NCI-H1092 (cell line): ENCODE measurements at places on chromosomes 11 and 22.

- peak; percentile 92 for DNase-seq
Measured at GRCh38 chr22:31083377-31083768, 2.3 kb downstream of the SMTN start.

DNA sequence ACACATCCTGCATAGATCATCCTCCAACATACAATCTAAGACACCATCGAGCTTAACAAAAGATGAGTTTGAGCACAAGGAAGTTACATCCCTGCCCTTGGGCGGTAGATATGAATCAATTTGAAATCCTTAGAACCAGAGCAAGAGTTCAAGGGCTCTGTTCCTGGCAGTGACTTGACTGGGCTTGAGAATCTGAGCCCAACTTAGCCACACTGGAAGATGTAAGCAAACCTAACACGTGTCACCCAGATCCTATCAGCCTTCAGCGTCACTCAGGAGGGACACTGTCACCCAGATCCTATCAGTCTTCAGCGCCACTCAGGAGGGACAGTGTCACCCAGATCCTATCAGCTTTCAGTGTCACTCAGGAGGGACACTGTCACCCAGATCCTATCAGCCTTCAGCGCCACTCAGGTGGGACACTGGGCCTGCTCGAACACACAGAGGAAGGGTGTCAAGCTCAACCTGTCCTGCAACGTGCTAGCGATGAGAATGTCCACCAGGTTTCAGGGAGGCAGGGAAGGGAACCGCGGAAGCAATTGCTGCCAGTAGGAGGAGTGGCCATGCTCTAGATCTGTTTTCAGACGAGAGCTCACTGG lies 32.8 kb upstream of the CTSD start:
- no peak for DNase-seq

DNA sequence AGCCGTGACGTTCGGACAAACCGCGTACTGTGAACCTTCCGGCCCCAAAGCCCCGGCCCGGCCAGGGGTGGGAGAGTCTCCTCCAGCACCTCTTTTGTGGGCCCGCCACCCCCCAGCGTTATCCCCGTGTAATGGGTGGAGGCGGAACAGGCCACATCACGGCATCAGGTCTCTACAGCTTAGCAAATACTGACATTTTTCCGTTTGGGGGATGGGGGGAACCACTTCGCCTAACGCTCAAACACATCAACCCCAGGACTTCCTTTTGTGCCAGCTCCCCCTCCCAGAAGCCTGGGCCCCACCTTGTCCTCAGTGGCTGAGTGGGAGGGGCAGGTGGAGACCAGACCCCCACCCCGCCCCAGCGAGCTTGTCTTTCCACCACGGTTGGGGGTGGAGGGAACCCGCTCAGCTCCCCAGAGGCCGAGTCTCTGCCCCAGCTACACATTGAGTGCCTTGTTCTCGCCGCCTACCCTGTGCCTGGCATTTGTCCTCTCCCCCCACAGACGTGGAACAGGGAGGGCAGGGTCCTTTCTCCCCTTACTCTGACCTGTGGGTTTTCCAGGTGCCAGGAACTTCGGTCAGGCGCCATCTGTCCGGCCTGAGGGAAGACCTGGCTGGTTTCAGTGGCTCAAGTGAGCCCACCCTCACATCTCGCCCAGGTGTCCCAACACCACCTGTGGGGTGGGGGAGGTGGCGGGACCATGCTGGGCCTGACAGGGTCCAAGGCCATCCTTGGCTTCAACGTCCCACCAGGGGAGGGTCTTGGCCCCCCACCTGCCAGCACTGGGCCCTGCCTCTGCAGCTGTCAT lies 29.6 kb downstream of the SBF1 start:
- DNase-seq = no peak

GRCh38 chr22:24758164-24758799 lies 16.2 kb downstream of the PIWIL3 start:
- peak; percentile 9 for DNase-seq

- DNase-seq = no peak
Measured at GRCh38 chr11:126870021-126870420, 130.5 kb downstream of the KIRREL3 start.

GRCh38 chr22:43706151-43706550 lies 106.0 kb downstream of the EFCAB6 start:
- no peak for DNase-seq

DNA sequence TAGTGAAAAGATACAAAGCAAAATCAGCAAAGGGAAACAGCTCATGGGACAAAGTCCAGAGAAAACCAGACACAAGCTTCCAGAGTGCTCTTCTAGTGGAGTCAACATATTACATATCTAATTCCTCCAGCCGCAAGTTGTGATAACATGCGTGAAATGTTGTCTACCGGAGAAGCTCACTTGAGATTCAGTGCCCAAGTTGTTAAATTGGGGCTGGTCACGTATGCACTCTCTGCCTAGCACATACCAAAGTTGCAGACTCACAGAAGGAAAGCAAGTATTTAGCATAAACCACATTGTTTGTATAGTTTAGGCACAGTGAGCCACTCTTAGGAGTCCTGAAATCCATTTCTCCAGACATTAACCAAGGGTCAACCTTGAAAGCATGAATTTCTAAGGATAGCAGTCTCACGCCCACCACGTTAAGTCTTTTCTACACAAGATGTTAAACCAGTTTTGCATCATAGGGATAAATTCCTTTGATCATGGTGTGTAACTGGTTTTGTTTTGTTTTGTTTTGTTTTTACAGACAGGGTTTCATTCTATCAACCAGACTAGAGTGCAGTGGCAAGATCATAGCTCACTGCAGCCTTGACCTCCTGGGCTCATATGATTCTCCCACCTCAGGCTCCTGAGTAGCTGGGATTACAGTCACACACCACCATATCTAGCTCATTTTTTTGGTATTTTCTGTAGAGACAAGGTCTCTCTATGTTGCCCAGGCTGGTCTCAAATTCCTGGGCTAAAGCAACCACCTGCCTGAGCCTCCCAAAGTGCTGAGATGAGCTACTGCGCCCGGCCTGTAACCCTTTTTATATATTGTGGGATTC lies 39.5 kb upstream of the EP300 start:
- DNase-seq = no peak

DNA sequence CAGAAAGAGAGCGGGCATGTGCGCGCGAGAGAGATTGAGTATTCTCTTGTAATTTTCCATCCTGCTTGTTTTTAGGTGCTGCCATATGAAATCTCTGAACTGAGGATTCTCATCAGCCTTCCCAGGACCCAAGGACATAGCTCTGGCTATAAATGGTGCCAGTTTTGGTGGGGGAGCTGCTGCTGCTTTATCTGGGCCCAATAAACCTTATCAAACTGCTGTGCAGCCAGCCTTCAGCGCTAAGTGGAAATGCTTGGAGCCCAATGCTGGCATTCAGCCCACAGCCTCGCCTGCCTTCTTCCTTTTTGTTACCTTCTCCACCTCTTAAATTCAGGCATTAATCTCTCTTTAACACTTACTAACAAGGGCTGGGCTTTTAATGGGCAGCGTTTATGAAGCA lies 2.4 kb upstream of the ZBTB16 start:
- no peak for DNase-seq

- DNase-seq = no peak
Measured at GRCh38 chr11:1784761-1785650, 21.3 kb upstream of the CTSD start.

- no peak for DNase-seq
Measured at GRCh38 chr22:35377735-35378134, 3.2 kb upstream of the HMOX1 start.

DNA sequence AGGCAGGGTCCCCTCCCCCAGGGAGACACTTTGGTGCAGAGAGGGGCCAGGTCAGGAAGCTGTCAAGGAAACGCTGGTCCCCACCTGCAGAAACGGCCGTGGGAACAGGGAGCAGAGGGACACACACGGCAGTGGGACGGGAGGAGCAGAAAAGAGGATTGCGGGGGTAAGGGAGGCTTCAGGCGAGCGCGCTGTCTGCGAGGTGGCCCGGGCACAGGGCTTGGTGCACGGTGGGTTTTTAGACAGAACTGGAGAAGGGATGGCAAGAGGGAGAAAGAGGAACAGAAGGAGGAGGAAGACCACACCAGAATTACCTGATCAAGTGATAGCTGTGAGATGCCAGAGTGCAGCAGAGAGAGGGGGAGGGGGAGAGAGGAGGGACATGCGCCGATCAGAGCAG lies 6.0 kb upstream of the KLHL35 start:
- DNase-seq = no peak

- no peak for DNase-seq
Measured at GRCh38 chr11:107598225-107599139, 7.5 kb downstream of the ELMOD1 start.

GRCh38 chr11:65563601-65564000 lies 5.4 kb upstream of the LTBP3 start:
- DNase-seq = no peak

DNA sequence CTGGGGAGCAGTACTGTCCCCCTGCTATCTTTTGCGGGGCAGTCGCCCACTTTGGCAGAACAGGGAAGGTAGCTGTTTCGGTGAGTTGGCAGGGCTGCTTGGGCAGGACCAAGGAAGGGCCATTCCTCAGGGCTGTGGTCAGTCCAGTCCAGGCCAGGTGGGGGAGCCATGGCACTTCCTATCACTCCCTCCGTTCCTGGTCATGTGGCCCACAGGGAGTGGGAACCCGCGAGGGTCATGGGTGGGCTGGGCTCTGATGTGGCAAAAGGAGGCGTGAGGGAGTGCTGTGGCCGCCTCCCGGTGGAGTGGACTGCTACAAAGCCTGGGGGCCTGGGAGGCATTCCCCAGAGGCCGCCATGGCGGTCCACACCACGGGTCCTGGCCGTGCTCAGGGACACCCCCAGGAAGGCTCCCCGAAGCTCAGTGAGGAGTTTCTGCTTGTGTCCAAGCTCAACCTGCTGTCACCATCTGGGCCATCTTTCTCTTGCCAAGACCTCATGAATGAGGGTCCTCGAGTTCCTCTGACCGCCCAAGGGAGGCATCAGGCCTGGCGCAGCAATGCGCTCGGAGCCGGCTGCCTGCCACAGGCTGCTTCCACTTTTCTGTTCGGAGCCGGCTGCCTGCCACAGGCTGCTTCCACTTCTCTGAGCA lies 11.9 kb downstream of the CHID1 start:
- no peak for DNase-seq

DNA sequence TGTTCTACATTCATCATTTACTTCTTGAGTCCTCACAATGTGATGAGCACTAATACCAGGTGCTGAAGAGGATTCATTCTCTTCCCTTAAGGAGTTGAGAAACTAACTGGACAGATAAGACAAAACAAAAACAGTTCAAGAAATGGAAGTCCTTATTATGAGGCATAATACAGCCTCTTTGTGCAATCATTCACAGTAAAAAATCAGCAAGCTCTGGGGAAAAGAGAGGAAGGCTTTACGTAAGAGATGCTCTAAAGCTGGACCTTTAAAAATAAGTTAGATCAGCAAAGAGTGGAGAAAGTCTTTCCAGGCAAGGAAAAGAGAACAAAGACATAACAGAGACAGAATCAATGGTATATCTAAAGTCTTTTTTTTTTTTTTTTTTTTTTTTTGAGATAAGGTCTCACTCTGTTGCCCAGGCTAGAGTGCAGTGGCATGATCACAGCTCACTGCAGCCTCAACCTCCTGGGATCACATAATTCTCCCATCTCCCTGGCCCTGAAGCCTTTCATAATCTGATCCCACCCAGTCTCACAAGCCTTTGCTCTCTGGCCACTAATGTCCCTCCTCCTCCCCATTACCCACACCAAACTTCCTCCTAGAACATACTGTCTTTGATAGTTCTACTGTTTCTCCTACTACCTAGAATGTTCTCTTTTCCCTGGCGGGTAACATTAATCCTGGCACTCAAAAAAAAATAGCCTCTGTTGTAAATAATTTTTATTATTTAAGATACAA lies 40.9 kb downstream of the MRTFA start:
- DNase-seq = no peak

DNA sequence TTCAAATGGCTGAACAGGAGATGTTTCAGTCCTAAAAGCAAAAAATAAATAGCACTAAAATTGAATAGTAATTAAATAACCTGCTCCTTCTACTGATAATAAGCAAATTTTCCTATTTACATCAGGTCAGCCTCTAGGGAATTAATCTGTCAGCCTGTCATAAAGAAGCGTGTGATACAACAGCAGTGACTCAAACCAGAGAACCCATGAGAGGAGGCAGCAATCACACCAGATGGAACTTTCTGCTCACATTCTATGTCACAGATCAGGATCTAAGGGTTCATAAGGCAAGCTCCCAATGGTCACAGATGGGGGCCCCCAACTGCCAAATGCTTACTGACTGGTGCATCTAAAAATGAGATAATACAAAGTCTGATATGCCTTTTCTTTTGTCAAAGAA lies 41.1 kb downstream of the RBFOX2 start:
- DNase-seq = no peak

- no peak for DNase-seq
Measured at GRCh38 chr22:20424932-20425565, 12.6 kb downstream of the SCARF2 start.

DNA sequence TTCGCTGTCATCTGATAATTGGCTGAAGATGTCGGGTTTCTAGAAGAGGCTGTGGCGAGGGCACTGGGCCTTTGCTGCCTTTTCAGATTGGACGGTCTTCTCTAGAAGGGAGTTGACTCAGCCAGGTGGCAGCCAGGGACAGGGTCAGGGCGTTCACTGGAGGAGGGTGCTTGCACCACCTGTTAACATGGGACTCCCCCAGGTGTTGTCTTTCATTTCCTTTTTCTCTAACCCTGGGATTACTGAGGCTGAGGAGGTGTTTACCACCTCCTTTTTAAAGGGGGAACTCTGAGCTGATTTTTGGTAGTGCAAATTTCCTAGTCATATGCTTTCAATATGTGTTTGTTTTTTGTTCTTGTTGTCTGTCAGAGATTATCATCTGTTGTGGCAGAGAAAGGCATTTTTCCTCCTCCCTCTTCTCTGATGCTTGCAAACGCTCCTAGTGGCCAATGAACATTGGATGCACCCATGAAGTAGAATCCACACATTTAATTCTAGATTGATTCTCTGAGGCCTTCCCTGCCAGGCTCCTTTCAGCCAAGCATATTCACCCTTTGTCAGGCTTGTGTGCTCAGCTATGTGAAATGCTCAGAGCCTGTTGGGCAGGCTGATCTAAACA lies 54.1 kb downstream of the LDLRAD3 start:
- no peak for DNase-seq

DNA sequence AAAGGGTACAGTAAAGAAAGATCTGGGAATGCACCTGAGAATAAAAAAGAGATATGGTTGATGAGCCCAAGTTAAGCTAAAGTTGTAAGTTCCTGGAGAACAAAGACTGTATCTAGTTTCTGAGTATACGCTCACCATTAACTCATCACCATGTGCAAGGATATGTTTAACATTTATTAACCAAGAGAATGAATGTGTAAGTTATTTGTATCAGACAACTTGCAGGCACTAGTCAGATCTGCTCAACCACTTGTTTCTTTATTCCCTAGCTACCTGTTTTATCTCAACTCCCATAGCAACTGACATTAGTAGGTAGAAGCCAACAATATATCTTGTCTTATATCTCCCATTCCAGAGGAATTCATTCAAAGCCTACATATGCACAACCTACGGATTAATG lies 74.9 kb upstream of the KCNA4 start:
- no peak for DNase-seq
